WTC11 (cell line): ENCODE measurements at places on chromosomes 3 and 15. TPM values are rescaled to one million over a fixed set of nuclear protein-coding genes. Genes with fewer than 3 reads are reported as not detected.

- DNase-seq = no peak
Observed at GRCh38 chr3:194598771-194599557, 34.3 kb downstream of the TMEM44 start.

GRCh38 chr3:177721864-177722785 is 524.8 kb upstream of the TBL1XR1 start:
- no peak for DNase-seq

DNA sequence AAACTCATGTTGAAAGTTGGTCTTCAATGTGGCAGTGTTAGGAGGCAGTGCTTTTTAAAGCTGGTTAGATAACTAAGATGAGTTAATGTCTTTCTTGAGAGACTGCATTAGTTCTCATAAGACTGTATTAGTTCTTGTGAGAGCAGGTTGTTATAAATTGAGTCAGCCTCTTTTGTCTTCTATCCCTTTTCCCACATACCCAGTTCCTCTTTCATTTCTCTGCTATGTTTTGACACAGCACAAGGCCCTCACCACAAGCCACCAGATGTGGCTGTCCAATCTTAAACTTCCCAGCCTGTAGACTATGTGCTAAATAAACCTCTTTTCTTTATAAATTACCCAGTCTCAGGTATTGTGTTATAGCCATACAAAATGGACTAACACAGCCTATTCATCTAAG is 94.6 kb upstream of the SNTN start:
- no peak for DNase-seq

- no peak for DNase-seq
Observed at GRCh38 chr3:7713724-7714123, 787.9 kb upstream of the LMCD1 start.

DNA sequence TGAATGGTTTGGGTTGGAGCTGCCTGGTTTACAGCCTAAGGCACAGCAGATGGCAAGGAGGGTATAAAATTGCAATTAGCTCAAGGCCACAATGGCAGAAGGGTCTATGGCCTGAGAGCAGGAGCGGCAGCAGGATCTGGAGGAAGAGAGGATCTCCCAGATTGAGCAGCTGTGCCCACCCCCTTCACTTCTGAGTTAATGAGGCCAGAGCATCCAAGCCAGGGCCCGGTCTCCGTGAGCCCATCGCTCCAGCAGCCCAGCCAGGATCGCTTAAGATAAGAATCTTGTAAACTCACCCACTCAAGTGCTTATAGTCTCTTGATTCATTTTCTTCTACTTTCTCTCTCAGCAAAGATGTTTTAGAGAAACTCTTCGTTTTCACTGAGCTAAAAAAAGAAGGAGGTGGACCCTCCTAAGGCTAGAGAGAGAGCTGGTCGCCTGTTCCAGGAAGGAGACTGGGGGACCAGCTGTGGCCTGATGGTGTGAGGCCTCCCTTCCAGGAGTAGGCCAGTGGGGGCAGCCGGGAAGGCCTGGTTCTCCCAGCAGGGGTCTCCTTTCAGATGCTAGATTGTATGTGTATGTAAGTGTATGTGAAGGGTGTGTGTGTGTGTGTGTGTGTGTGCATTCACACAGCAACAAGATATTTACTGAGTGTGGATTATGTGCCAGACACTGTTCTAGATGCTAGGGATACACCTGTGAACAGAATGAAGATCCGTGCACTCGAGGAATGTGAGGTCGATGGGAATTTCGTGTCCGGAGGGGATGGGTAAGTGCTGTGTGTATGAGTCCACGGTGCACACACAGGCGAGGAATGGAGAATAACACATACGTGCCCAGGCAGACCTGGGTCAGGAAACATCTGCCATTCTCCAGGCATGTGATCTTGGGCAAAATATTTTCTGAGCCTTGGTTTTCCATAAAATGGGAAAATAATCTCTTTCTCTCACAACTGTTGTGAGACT is 18.6 kb downstream of the MAGEF1 start:
- no peak for DNase-seq

- DNase-seq = peak; percentile 57
Observed at GRCh38 chr3:24185738-24186384, 240.8 kb downstream of the NR1D2 start.

DNA sequence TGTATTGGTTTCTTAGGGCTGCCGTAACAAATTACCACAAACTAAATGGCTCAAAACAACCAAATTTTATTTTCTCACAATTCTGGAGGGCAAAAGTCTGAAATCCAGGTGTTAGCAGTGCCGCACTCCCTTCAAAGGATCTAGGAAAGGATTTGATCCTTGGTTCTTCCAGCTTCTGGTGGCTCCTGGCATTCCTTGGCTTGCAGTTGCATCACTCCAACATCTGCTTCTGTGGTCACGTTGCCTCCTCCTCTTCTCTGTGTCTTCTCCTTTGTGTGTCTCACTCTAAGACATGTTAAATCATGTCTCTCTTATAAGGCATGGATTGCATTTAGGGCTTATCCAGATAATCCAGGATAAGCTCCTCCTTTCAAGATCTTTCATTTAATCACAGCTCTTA is 262.2 kb downstream of the MEX3B start:
- no peak for DNase-seq

DNA sequence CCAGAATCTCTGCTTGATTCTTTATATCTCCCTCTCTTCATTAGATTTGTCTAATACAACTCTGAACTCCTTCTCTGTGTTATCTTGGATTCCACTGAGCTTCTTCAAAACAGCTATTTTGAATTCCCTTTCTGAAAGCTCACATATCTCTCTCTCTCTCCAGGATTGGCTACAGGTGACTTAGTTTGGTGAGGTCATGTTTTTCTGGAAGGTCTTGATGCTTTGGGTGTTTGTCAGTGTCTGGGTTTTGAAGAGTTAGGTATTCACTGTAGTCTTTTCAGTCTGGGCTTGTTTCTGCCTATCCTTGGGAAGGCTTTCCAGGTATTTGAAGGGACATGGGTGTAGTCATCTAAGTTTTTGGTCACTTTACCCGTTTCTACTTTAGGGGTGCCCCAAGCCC is 781.8 kb downstream of the FHIT start:
- DNase-seq = no peak

DNA sequence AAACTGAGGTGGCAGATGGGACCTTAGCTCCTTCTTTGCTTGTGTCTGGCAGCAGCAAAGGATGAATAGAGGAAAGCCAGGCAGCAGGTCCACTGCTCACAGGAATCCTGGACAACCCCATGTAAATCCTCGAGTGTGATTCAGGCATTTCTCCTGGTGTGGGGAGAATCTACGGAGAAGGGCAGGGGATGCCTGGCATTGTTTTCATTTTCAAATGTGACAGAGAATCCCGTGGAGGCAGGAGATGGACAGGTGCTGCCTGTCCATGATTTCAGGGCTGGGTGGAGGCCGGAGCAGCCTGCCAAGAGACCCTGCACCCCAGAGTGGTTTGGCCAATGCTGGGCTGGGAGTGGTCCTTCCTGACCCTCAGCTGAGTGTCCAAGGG is 1.7 kb downstream of the HRH1 start:
- DNase-seq = no peak

PIERCE2 gene
- 1.6 to 2.5 TPM (median 1.8 TPM) in 3 replicates for total RNA-seq

TLR9 gene
- total RNA-seq = not detected in 3 replicates

WDR93 gene
- 0.09 TPM in 1 of 3 replicates, not detected in the others for total RNA-seq
